ENCODE measurements at places on chromosomes 16 and 17.

DNA sequence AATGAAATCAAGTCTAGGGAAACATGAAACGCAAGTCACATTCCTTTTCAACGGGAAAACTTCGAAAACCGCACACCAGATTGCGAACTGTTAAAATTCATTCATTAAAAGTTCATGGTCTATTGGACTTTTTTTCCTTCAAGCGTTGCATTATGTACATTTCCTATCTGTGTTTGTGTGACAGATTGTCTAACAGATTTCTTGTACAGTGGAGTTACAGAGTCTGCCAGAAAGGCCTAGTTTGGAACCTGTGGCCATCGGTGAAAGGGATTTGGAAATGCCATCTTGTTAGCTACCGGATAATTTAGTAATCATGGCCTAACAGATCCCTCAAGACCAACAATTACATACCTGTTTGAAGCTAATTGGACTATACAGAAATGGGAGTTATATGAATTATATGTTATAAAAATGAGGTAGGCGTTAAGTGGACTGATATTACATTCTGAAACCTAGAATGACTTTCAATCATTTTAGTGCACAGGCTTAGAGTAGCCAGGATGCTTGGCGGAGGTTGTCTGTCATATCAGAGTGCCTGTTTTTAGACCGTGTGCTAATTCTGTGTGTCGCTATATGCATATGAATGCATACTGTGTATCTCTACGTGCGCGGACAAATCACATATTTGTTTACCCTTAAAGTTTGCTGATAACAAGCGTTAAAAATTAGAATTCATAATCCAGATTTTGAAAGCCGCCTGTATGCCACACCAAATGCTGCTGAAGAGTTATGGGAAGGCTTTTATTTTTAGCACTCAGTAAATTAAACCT lies 885.4 kb upstream of the RBFOX1 start:
- no peak for DNase-seq

DNA sequence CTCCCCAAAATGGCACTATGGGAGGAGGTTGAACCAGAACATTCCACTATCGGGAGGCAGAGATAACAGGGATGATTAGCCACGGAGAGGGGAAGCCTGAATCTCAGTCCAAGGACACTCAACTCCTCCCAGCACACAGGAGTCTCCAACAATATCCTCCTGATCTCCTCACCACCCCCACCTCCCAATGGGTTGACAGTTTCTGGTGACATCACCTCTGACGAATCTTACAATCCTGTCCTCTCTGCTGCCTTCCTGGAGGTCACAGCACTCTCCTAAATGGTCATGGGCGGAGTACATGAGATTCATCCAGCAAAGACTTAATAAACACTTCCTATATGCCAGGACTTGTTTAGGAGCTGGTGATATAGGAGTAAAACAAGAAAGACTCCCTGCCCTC lies 80.9 kb downstream of the SLC6A2 start:
- DNase-seq: no peak

GRCh38 chr17:37413875-37414519 lies 7.3 kb downstream of the TADA2A start:
- no peak for DNase-seq

GRCh38 chr17:7538891-7539545 lies 9.8 kb upstream of the TNFSF12 start:
- DNase-seq: no peak

DNA sequence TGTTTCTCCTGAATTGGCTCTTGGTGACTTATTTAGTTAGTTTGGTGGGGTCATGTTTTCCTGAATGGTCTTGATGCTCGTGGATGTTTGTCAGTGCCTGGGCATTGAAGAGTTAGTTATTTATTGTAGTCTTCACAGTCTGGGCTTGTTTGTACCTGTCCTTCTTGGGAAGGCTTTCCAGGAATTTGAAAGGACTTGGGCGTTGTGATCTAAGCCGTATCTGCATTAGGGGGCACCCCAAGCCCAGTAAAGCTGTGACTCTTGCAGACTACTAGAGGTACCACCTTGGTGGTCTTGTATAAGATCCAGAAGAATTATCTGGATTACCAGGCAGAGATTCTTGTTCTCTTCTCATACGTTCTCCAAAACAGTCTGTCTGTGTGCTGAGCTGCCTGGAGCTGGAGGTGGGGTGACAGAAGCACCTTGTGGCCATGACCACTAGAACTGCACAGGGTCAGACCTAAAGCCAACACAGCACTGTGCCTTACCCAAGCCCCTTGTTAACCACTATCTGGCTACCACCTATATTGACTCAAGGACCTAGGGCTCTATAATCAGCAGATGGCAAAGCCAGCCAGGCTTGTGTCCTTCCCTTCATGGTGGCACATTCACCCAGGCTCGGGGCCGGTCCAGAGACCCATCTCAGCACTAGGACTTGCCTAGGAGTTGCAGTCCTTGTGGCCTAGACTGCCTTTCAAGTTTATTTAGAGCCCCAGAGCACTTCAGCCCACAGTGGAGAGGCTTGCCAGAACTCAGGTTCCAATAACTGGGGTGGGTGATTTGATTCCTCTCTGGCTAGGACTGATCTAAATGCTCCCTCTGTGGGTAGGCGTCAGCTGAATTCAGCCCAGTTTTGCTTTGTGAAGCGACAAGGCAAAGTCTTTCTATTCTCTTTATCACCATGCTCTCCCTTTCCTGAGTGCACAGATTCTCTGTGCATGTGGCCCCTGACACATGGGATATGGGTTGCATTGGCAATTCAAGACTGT lies 11.0 kb downstream of the RNF135 start:
- no peak for DNase-seq

DNA sequence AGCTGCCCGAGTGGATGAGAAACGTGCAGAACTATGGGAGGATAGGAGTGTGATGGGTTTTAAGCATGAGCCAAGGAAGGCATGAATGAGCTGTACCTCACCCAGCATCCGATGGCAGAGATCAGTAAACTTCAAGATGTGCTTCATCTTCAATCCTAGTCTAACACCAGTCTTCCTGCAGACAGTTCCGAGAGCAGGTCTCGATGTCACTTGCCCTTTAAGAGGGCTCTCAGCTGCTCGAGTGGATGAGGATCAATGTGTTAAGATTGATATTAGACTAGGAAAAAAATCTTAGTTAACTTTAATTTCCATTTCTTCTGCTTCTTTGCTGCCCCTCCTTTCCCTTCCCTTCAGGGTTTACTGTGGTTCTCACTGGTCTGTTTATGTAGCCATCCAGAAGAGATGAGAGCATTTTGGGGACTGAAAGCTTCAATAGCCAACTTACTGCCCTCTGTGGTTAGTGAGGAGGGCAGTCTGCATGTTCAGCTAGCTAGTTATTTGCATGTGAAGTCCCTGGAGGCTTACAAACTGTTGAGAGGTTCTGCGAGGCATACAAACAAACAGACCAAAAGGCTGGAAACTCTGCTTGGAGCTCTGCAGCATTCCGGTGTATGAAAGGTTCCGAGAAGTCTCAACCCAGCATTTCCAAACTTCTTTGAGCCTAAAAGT lies 15.3 kb downstream of the KLHL36 start:
- no peak for DNase-seq

GRCh38 chr17:20022701-20023100 lies 13.5 kb downstream of the SPECC1 start:
- DNase-seq: no peak

DNA sequence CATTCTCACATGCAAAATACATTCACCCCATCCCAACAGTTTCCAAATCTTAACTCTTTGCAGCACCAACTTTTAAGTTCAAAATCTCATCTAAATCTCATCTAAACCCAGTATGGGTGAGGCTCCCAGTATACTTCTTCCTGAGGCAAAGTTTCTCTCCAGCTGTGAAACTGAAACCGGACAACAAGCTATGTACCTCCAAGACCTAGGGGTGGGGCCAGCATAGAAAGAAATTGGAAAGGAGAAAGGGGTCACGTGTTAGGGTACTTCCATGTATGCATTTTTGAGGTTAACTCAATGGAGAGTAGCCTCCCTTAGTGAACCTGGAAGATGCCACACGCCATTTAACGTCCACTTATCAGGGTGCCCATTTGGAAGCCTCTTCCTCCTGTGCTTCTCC lies 23.9 kb upstream of the LRRC75A start:
- DNase-seq: no peak

GRCh38 chr16:25868106-25868505 lies 176.3 kb downstream of the HS3ST4 start:
- DNase-seq: no peak

GRCh38 chr16:69934044-69934443 lies 17.1 kb upstream of the CLEC18A start:
- DNase-seq: no peak

DNA sequence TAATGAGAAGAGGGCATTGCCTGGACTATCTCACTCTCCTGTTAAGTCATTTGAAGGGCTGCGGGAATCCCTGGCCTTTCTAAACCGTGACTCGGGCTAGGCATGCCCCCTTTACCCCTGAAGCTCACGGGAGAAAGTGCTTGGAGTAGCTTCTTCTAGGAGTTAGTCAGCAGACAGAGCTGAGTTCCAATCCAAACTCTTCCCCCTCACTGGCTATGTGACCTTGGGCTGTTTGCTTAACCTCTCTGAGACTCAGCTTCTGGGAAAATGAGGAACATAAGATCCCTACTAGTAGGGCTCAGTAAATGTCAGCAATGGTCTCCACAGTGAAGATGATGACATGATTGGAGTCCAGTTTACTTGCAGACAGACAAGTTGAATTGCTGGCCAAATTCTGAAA lies 5.7 kb upstream of the B9D1 start:
- DNase-seq: no peak

DNA sequence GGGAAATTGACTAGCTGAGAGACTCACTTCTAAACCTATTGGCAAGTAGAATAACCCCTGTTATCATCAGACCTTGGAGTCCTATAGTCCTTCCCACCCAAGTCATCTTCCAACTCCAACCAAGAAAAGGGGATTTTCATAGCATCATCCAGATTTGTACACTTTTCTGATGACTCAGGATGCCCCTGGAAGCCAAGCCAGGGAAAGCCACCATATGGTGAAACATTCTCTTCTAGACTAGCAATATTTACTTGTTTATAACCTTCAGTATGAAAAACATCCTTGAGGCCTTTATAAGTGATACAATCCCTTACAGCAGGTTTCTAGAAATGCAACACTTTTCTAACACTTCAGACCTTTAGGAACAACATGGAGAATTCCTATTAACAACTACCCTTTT lies 618.8 kb upstream of the CDH11 start:
- no peak for DNase-seq

DNA sequence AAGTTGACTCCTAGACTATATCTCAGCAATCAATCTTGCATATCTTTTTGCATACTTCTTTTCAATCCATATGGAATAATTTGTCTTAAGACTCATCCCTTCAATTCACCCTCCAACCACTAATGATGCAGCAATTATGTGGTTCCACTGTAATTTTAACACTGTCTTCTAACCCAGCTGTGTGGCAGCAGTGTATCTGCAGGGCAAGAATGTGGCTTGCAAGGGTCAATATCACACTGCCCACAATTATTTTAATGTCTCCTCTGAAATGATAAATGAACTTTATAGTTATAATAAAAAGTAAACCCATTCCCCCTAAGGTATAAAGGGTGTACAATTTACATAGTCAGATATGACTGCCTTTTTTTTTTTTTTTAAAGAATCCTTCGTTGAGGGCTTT lies 48.6 kb downstream of the FTO start:
- DNase-seq: no peak

DNA sequence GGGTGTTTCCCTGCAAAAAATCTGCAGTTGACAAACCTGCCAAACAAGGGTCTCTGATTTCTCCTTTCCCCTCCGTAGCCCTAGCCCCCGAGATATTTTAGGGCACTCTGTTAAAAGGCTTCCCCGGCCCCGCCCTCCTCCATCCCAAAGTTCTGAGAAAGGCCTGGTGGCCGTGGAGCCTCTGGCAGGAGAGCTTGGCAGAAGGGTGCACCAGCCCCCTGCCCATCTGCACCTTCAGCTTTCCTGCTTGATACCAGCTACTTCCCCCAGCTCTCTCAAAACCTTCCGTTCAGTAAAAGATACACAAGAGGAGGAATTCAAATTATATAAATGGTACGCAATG lies 711 bp upstream of the CANT1 start:
- no peak for DNase-seq

- no peak for DNase-seq
These were observed 20.3 kb downstream of the TRARG1 start for GRCh38 chr17:1299552-1300370.

- DNase-seq: no peak
These were observed 204.7 kb downstream of the HS3ST4 start for GRCh38 chr16:25896411-25896810.

GRCh38 chr17:67528751-67529436 lies 151.8 kb downstream of the PITPNC1 start:
- peak; percentile 41 for DNase-seq

GRCh38 chr17:72996791-72997190 lies 95.7 kb downstream of the SLC39A11 start:
- DNase-seq: no peak

- peak; percentile 26 for DNase-seq
These were observed 135.8 kb downstream of the WWOX start for GRCh38 chr16:78235168-78235800.

DNA sequence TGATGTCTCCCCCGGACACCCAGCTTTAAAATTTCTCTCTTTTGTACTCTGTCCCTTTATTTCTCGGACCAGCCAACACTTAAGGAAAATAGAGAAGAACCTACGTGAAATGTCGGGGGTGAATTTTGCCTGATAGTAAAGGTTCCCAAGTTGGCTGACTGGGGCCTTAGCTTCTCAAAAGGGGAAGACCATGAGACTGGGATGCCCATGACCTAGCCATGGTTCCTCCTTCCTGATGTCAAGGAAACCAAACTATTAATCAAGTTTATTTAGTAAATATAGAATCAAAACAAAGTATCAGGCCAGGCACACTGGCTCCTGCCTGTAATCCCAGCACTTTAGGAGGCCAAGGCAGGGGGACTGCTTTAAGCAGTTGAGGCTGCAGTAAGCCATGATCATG lies 2.4 kb upstream of the EIF1 start:
- no peak for DNase-seq

GRCh38 chr16:67350324-67350723 lies 23.7 kb downstream of the LRRC36 start:
- no peak for DNase-seq

DNA sequence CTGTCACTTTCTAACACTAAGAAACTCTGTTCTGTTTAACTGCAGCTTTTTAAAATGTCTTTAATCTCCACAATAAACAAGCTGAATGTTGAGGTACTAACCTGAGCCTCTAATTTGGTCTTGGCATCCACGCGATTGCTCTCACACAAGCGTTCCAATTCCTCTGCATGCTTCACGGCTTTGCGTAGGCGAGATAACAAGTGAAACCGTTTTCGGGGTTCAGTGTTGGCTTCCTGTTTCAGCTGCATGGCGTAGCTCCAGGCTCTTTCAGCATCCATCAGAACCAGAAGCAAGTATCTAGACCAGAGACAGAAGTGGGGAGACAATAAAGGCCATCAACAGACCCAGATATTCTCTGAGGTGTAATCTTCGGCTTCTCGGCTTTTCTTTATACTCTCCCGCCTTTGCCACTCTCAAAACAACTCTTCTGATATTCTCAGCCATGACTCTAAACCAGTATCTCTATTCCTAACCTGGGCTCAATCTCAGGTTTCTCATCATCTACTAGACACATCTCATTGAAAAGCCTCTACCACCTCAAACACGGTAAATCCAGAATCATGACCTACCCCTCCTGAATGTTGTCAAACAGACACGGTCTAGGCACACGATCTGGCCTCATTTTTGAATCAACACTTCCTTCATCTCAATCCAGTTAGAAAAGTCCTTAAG lies 8.3 kb downstream of the SRP68 start:
- DNase-seq: no peak

- DNase-seq: no peak
These were observed 85.4 kb upstream of the CLEC18A start for GRCh38 chr16:69865701-69866100.

GRCh38 chr16:50681021-50681885 lies at the start of gene SNX20:
Gene SNX20, minus strand, starts transcription at chr16:50681312. Its CDS starts 3,786 bp downstream, at chr16:50677526.
- DNase-seq: no peak

GRCh38 chr16:84124257-84125073 lies 7.7 kb upstream of the MBTPS1 start:
- no peak for DNase-seq

Measured in caudate nucleus (tissue), 63 donors.